Activated CD8-positive, alpha-beta T cell treated with anti-CD3 and anti-CD28 coated beads for 36 hours (primary cell): ENCODE measurements at places on chromosomes 7 and 10.

- no peak for DNase-seq
These were observed 27.7 kb downstream of the CUBN start for GRCh38 chr10:17101910-17102266.

DNA sequence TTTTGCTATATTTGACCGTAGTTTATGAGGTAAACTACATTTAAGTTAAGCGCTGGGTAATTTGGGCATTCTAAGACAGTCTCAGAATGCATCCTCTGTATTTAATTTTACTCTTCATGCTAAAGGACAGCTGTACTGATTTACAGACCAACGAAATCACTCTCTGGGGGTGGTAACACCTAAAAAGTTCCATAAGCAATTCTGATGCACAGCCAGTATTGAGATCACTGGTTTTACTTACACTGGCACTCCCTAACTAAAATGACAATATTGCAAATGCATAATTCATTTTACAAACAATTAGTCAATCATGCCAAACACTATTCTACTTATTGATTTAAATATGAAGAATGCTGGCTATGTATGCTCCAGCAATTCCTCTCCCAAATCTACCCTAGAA lies 102.3 kb downstream of the SRPK2 start:
- no peak for DNase-seq

DNA sequence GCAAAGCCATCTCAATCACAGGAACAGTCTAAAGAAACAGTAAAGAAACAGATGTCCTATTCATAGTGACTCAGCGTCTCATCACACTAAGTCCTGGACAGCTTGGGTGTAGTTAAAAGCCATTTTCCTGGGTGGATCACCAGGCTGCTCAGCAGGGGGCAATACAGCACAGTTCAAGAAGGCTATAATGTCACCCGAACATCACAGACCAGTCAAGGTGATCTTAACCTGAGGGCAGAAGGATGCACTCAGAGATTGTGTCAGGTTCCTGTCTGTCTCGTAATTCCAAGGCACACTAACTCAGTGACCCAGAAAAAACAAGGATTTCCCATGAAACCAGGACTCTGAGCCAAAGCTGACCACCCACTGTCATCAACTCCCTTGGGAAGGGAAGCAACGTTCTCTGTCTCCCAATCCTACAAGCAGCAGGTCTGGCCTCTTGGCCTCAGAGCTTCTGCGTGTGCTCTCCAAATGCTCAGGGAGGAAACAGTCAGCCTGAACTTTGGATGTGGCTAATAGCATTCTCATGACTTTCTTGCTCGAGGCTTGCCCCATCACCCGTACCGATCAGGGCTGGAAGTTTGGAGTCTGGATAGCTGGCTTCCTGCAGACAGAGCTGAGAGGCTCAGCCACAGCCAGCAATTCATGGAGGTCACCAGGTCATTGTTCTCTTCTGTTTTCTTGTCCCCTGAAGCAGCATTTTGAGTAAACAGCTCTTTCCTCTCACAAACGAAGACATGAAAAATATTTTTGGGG lies 90.4 kb upstream of the FAM171A1 start:
- DNase-seq, result no peak

DNA sequence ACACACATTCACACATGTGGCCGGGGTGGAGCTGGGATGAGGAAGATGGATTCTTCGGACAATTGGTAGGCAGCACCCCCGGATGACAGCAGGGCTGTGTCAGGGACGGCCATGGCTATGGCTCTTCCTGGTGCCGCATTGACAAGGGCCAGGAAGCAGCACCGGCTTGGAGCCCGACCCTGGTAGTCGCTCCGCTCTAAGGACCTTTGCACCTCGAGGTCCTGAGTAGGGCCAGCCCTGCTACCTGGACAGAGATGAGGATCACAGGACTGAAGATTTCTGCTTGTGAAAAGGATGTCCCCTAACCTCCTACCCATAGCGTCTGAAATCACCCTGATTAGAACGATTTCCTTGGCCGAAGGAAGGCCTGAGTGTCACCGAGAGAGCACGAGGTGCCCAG lies 134.1 kb downstream of the ADARB2 start:
- no peak for DNase-seq

DNA sequence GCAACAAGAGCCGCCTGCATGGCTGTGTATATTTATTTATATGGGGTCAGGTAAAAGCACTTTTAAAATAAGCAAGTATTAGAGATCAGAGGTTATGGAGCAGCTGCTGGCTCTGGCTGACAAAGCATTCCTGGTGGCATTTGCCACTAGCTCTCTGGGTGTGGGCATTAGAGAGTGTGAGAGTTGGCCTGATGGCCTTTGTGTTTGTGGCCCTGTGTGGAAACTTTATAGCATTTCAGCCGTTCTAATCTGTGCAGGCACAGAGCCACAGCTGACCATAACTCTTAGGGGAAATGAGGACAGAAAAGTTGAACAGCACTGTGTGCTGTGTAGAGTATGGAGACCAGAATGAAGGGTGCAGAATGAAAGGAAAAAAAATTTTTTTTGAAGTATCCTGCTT lies 118.9 kb downstream of the AUTS2 start:
- no peak for DNase-seq
